ENCODE measurements at places on chromosomes 13 and 19.

DNA sequence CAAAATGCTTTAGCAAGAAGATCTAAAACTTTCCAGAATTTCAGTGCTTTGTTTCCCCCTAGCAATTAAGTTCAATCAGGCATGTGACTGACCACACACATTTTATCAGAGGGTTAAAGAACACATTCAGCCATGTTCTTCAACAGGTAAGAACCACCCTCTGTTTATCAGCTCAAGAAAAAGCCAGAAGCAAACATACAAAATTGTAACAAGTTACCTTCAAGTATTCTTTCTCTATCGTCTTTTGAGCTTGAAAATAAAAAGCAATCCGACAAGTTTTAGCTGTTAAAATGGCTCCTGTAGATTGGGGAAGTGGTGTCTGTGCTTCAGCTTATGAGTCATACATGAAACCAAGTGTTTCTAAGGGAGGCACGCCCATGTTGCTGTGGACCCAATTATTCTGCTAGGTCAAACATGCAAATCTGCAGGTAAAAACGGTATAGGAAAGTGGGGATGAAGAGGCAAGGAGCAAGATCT, at the start of gene ELF1:
Gene ELF1, minus strand, starts transcription at position 306 of the 477 bp plus-strand sequence. CDS start 37,262 bp downstream, outside the sequence.
- peak; percentile 83 for DNase-seq

DNA sequence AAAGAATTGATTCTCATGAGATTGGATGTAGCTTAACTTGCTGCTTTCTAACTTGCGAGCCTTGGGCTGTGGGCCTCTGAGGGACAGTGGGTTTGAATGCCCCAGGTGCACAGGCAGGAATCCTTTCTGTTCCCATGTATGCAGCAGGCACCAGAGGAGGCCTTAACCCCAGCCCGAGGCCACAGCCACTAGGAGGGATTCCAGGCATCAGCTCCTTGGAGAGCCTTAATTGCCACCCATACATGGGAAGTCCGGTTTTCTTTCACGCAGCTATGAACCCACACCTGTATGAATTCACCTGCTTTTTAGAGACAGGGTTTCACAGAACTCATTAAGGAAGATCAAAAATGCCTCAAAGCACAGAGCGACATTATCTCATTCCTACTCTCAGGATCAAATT, 117.9 kb downstream of the CRYL1 start:
- DNase-seq, result no peak

- DNase-seq, result no peak
Measured at GRCh38 chr19:5434970-5435641, 20.1 kb upstream of the ZNRF4 start.

DNA sequence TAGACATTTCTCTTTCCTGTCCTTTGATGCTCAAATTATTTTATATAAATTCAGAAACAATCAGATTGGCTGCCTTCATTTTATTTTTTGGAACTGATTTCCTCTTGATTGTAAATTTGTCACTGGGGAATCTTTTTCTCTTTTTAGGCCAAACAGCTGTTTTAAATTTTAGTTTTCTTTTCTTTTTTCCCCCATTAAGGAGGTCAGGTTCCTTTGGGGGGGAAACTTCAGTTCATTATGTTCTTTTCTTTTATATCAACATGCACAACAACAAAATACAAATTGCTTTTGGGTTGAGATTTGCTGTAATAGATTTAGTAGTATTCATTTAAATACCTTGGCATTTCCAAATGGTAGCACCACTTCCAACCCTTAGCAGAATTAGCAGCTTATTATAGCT, 264.8 kb upstream of the SPRY2 start:
- no peak for DNase-seq

GRCh38 chr19:55519451-55520311, 17.3 kb downstream of the SBK2 start:
- DNase-seq, result peak; percentile 7

DNA sequence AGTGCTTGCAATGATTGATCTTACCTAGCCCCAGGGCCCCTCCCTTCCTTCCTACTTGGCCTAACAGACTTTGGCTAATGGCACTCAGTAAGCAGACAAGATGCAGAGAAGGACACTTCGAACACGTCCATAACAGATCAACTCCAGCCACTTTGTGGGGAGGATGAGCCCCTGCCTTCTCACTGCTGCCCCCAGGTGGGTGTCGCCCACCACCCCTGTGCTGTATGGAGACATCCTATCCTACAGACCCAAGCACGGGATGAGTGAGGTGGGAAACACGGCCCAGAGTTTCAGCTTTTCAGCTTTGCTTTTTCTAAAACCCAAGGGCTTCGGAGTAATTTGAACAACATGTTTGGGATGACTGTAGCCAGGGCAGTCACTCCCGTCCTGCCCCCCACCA, 5.5 kb downstream of the SLC7A1 start:
- no peak for DNase-seq

- peak; percentile 23 for DNase-seq
Measured at GRCh38 chr13:39038569-39039030, 344 bp downstream of the NHLRC3 start.

DNA sequence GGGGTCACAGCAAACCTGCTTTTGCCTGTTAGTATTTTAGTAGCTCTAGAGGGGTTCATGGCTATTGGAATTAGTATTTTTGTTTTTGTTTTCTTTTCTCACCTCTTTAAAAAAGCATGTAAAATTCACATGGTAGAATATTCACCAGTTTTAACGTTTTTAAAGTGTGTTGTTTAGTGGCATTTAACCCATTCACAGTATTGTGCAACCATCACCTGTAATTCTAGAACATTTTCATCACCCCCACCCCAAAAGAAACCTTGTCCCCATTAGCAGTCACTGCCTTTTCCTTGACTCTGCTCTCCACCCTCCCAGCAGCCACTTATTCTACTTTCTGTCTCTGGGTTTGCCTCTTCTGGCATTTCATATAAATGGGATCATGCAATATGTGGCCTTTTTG, 39.8 kb downstream of the GATAD2A start:
- no peak for DNase-seq

GRCh38 chr13:39565036-39565949, 37.7 kb downstream of the LHFPL6 start:
- no peak for DNase-seq

GRCh38 chr19:7665076-7665475, 3.8 kb upstream of the RETN start:
- DNase-seq, result no peak

GRCh38 chr13:102930566-102930965, 84.7 kb downstream of the ERCC5 start:
- DNase-seq, result no peak

DNA sequence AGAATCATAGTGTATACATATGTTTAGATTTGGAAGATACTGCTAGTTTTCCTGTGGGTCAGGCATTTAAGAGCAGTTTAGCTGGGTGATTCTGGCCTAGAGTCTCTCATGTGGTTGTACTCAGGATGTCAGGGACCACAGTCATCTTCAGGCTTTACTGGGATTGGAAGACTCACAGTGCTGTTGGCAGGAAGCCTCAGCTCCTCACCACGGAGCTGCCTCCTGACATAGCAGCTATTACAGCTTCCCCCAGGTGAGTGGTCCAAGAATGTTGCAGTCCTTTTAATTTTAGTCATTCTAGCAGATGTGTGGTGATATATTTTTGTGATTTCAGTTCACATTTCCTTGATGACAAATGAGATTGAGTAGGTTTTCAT, 16.9 kb upstream of the GPR18 start:
- no peak for DNase-seq

- peak; percentile 11 for DNase-seq
Measured at GRCh38 chr19:58009666-58010301, 7.2 kb upstream of the ZNF606 start.

GRCh38 chr13:60733933-60734332, 336.9 kb downstream of the TDRD3 start:
- DNase-seq, result no peak

DNA sequence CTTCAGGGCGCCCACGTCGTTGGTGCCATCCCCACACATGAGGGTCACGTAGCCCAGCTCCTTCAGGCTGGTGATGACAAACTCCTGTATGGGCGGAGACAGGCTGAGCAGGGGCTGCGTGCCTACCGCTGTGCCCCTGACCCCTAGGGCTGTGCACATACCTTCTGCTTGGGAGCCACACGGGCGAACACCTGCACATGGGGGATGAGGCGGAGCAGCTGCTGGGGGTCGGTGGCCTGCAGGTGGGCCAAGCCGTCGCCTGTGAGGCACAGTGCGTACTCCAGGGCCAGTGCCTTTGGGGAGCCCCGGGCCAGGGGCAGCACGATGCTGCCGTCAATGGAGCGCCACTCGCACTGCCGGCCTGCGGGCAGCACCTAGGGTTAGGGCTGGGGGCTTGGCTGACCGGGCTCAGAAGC, 6.1 kb upstream of the GMIP start:
- DNase-seq, result no peak

DNA sequence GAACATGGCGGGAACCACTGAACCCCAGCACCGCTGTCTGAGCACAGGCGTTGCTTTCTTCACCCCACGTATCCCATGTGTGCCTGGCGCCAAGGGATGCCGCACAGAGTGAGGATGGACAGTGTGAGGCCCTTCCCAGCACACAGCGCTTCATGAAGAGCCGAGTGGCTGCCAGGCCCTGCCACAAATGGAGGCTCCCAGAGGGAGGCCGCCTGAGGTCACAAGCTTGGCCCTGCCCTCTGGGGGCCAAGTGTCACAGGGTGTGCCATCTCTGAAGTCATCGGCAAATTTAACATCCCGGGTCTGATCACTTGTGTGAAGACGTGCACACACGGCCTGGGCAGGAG, 24.4 kb downstream of the MPND start:
- DNase-seq, result no peak

- no peak for DNase-seq
Measured at GRCh38 chr19:49020342-49020741, 3.5 kb upstream of the LHB start.

- no peak for DNase-seq
Measured at GRCh38 chr13:92966341-92966740, 260.3 kb upstream of the GPC6 start.

DNA sequence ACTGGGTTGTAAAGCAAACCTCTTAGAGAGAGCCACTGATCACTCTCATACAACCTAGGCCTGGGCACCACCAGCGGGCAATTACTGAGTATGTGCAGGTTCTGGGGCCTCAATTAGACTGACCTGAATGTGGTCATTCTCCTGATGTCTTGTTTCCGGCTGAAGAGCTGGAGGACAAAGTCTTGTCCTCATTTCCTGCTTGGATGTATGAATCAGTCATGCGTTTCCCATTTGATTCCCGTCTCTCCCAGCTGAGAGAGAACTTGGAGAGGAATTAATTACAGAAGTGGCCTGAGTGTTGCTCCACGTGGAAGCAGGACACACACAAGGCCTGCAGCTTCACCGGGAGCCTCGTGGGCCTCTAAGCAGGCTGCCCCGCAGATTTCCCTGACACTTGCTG, 799.3 kb upstream of the ARGLU1 start:
- DNase-seq, result no peak

GRCh38 chr13:45474584-45475454, 10.1 kb downstream of the COG3 start:
- DNase-seq, result no peak

GRCh38 chr19:18271433-18271841, 2.8 kb downstream of the IQCN start:
- DNase-seq, result no peak

- DNase-seq, result no peak
Measured at GRCh38 chr13:27311518-27312210, 41.0 kb downstream of the RASL11A start.

DNA sequence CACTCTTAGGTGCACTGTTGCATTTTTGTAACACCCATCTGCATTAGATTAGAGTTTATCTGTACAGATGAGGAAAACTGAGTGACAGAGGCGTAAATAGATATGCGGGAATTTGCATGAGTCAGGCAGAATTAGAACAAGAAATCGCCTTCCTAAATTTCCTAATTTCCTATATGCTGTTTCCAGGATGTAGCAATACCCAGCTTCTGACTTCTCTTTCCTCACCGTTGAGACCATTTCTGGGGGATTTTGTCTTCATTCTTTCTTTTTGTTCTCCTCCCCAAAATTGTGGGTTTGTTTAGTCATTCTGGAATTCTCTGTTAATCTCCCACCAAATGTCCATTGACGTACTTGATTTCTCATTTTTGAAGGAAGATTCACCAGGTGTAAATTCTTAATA, 10.6 kb upstream of the ZNF792 start:
- no peak for DNase-seq

- DNase-seq, result no peak
Measured at GRCh38 chr19:53960187-53960586, 2.5 kb upstream of the CACNG8 start.

DNA sequence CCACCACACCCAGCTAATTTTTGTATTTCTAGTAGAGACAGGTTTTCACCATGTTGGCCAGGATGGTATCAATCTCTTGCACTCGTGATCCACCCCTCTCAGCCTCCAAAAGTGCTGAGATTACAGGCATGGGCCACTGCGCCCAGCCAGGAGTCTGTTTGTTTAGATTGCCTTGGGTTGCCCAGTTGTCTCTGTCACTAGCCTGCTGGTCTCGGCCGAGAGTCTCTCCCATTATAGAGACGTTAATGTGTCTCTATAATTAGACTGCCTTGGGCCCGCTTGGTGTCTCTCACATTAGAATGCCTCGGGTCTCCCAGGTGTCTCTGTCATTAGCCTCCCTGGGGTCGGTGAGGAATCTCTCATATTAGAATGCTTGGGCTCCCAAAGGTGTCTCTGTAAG, 1533.6 kb downstream of the UQCRFS1 start:
- DNase-seq, result no peak

DNA sequence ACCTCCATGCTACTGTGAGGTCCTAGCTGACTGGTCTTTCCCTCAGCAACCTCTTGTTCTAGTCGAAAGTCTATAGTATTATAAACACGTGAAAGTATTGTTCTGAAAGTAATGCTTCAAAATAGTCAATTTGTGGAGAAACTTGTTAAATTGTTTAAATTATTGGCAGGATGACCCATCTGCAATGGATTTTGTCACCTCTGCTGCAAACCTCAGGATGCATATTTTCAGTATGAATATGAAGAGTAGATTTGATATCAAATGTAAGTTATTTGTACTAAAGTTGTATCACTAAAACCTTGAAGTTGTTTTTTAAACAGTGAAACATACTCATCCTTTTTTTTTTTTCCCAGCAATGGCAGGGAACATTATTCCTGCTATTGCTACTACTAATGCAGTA, 25.9 kb downstream of the UBA2 start:
- no peak for DNase-seq

- DNase-seq, result no peak
Measured at GRCh38 chr13:75946536-75947284, 310.6 kb downstream of the LMO7 start.

GRCh38 chr19:49507803-49508494, 4.5 kb upstream of the FCGRT start:
- DNase-seq, result no peak

- no peak for DNase-seq
Measured at GRCh38 chr13:77184455-77184854, 142.4 kb downstream of the MYCBP2 start.
